NCI-H774 (cell line): ENCODE measurements at places on chromosomes 4 and X.

DNA sequence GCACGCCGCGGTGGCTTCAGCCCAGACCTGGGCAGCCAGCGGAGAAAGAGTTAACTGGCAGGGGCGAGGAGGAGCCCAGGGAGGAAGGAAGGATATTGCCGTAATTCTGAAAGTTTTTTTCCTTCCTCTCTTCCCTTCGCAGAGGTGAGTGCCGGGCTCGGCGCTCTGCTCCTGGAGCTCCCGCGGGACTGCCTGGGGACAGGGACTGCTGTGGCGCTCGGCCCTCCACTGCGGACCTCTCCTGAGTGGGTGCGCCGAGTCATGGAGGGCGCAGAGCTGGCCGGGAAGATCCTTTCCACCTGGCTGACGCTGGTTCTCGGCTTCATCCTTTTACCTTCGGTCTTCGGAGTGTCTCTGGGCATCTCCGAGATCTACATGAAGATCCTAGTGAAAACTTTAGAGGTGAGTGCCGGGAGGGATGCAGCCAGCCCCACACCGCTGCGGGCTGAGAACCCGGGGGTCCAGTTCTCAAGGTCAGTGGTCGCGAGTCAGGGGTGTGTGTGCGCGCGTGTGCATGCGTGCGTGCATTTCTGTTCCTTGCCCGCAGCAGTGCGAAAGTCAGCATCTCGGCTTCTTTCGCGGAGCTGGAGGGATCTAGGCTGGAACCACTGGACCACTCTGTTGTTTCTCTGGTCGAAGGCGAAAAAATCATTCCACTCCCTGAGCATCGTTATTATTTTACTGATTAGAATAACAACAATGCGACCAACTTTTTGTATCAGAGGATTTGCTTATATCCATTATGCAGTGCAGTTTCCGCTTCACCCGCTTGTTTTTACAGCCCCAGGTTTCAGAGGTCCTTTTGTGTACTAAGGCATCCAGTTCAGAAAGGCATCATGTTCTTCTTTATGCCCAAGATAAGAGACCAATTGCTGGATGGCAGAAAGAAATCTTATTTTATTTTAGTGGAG is 709 bp downstream of the GPAT3 start:
- DNase-seq: no peak

- DNase-seq: no peak
These were observed 12.6 kb downstream of the SRD5A3 start for GRCh38 chr4:55358668-55359067.

- no peak for DNase-seq
These were observed 90.3 kb downstream of the RLIM start for GRCh38 chrX:74523870-74524735.

DNA sequence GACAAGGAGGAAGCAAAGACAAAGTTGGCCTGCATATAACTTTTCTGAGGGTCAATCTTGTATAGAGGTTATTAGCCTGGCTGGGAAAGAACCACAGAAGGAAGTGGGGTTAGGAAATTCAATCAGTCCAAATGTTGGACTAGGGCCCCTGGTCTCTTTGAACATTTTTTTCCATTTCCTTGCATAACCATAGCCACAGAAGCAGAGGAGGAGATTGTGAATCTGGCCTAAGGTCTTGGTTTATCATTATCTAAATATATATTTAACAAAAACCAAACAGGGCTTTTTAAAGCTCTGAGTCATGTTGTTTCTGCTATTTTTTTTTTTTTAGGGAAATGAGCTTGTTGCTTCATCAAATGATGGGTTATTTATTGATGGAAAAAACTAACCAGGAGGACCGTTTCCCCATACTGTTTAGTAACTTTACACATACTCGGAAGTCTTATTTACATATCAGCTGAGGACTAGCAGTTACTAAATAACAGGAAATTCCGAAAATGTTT is 97.7 kb upstream of the ACSL4 start:
- DNase-seq: no peak

GRCh38 chr4:140028676-140029517 is 125.1 kb downstream of the MAML3 start:
- no peak for DNase-seq

DNA sequence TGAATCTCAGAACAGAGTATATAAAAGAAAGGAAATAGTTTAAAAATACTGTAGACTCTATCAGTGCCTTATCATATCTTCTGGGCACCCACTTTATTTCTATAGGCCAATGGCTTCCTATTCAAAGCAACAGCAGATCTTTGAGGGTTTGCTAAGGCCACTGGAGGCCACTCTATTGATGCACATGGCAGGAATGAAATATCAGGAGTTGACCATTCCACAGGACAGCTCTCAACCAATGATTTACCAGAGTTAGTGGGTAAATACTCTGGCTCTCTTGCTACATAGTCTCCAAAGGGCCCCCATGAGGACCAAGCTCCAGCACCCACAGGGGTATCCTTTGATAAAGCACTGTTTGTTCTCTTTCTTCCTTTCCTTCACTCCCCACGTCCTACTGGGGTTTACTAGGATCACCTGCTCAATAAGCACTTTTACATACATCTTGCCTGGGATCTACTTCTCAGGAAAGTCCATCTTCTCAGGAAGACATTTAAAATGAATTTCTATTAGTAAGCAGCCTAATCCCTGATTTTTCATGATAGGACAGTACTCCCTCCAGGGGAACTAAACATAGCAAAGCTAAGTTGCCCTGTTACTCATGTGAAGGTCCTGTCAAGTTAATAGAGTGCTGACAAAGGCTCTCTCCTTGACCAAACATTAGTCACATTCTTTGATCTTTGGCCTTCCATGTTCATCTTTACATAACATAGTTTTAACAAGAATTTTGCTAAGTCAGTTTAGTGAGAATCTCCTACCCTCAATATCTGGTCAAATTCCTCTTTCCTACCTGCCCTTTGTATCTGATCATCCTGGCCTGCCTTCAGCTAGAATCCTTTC is 459.7 kb downstream of the GRXCR1 start:
- no peak for DNase-seq

GRCh38 chrX:69357317-69357716 is 146.8 kb upstream of the NALF2 start:
- no peak for DNase-seq

DNA sequence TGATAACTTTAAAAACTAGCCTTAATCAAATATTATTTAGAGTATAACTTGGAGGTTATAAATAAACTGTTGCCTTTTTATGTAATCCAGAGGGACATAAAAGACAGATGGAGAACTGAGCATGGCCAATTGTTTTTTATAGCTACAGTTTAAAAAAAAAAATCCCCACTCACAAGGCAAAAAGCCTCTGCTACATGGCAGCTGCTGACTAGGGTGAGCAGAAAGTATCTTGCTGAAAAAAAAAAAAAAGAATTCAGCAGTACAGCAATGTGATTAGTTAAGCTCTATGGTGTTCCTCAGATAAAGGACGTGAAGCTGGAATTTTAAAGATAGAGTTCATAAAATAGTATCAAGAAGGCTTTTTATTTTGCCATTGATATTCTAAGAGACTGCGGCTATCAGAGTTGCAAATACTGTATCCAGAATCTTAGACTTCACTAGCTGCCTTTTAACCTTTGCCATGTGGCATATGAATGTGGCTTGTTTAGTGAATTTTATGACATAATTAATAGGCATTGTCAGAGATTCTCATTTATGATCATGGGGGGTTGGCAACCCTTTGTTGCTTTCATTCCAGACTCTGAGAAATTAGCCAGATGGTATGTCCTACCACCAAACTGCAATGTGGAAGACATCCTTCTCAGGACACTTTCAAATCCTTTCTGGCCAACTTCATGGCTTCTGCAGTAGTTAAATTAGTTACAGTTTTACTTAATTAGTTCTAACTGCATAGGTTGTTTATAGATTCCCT is 498.0 kb downstream of the STPG2 start:
- no peak for DNase-seq

DNA sequence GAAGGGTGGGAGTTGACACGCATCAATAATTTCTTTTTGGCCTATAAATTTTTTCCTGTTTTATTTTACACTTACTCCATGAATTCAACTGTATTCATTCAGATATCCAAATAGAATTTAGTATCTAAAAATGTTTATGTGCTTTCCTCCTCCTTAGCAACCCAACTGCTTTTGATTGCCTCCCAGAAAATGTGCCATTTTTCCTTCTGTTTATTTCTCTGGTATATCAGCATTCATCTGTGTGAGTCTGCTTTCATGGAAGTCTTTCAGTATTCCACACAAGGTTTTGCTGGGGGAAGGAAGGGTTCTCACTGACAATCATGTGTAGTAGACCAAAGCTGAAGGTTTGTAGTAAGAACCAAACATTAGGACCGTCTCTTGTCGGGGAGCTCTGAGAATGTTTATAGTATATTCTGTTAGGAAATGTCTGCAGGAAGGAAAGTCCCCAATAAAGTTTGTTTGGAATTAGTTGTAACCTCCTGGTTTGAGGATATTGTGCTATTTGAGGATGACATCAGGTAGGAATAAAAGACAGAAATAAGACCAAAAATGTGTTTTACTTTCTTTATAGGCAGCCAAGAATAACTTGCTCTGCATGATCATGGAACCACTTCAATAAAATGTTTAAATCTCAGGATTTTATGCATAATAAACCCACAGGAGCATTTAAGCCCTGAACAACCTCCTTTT is 673.6 kb upstream of the INTU start:
- DNase-seq: no peak

DNA sequence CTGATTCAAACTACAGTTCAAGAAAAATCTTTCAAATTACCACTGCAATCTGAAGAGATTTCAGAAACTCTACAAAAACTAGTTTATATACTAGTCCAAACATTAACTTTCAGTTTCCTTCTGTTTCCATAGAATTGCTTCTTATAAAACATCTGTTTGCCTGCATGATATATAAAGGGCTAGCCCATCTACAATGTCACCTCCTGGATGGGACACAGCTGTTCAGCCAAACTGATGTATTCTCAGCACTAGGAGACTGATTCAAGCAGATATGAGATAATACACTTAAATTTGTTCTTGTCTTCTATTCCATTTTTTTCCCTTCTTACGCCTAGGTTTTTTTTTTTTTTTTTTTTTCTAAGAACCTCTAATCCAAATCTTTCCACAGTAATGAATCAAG is 1569.7 kb upstream of the IGFBP7 start:
- no peak for DNase-seq

DNA sequence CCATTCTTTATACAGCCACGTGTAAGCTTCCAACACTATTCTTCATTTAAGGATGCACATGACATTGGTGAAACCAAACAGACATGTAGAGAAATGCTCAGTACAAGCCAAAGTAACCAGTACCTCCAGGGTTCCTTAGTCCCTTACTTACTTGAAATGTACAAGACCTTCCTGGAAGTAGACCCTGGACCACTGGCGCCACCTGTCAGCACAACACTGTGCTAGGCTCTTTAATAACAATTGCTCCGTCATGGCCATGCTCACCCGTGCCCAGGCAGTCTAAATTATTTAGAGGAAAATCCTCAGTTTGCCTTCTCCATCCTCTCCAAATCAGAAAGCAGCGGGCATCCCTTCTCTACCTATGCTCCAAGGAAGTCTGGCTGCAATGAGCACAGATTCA is 52.7 kb downstream of the ADGRA3 start:
- no peak for DNase-seq

- DNase-seq: no peak
These were observed 137.3 kb downstream of the TMEM144 start for GRCh38 chr4:158347556-158347955.

DNA sequence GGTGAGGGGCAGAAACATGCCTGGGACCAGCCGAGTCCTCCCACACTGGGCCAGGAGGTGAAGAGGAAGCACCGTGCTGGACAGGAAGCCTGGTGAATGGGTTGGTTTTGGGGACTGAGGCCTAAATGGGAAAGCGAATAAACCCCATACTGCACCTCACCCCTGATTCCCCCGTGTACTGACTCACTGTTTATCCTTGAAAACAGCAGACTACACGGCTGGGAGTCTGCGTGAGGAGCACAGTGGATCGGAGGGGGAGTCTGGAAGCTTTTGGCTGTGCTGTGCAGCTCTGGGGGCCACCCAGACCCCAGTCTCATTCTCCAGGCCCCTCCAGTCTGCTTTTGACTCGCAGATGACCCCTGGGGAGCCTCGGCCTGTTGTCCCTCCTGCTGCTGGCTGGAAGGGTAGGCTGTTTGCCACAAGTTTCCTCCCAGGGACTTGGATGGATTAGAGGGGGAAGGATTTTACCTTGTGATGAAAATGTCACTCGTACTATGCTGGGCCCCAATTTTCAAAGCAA is 90.0 kb downstream of the PSAPL1 start:
- no peak for DNase-seq

GRCh38 chrX:39581411-39581810 is 516.3 kb downstream of the BCOR start:
- DNase-seq: no peak

DNA sequence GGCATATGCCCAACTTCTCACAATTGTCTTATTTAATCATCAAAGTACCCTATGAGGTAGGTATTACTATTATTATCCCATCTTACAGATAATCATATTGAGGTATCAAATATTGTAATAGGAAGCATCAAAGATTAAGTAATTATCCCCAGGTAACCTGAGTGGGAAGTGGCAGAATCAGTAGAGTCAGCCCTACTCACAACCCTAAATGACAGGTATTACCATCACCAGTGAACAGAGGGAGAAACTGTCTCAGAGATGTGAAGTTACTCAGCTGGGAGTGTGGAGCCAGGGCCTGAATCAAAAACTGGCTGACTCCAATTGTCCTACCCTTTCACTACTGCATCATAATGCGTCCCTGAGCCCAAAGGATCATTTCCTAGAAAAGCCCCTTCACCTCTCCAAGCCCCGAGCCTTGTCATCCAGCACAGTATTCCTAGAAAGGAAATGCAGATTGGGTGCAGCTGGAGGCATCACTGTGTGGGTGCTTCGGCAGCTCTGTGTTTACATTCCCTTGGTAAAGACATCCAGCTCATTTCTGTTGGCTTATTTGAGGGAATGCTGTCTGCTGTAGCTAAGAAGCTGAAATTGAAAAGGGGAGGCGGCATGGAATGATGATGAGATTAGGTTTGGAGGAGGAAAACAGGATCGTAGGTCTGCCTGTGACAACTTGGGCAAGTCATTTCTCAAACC is 72.8 kb downstream of the DHX15 start:
- no peak for DNase-seq

- DNase-seq: no peak
These were observed 13.8 kb upstream of the PGM2 start for GRCh38 chr4:37812713-37813112.

DNA sequence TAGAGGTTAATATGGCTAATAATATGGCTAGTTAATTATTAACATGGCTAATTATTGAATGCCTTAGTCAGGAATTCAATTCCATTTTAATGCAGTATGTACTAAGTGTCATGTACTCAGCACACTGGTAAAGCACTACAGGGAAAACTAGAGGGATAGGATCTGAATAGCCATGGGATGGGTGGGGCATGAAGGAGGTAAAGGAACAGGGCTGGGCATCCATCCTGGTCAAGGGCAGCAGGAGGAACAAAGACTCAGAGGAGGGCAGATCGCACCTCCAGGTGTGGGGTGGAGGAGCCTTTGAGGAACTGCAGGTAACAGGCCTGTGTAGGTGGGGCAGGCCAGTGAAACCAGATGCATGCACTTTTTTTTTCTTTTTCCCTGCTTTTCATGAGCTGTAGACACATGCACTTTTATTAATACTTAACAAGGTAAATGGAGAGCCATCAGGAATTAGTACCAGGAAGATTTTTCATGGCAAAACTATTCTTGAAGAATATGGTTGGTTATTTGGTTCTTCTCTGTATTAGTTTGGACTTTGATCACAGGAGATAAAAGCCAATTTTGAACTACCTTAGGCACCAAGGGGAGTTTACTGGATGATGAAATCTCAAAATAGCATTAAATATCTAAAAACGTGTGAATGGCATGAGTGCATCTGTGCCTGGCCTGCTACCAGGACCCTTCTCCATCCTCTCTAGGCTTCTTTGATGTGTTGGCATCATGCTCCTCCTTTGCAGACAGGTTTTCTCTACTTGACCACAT is 88.3 kb downstream of the CC2D2A start:
- no peak for DNase-seq

- no peak for DNase-seq
These were observed 7.0 kb downstream of the USP46 start for GRCh38 chr4:52651996-52652672.
